ENCODE measurements at places on chromosomes 3 and 15.

DNA sequence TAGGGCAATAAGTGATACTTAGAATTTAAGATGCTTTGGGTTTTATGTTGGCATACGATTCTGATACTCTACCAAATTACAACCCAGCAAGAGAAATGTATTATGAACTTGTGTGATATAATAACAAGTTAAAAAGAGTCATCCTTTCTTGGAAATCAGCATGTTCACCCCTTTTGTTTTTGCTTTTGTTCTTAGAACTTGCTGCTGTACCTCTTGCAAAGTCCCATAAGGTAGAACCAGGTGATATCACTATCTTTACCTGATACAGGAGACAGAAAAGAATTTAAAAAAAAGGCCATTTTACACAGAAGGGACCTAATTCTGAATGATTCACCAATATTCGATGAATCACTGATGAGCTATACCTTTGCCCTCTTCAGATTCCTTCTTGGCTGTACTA is 810.4 kb downstream of the FHIT start:
- no peak for DNase-seq

DNA sequence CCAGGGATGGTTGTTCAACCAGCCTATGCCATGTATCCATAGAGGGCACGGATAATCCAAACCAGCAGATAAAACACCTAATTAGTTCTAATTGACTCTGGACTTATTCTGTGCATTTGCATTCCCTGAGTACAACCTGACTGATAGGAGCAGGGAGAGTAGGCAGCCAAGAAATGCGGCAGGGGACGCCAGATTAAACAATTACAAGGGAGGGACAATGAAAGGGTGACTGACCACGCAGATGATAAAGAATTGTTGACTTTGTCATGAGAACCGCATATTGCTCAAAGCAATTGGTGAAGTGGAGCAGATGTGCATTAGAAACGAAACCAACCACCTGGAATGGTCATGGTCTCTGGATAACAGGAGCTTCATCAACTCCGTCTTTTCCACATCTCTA is 369.1 kb upstream of the FRG2C start:
- DNase-seq = no peak

- no peak for DNase-seq
Measured at GRCh38 chr3:155387571-155387970, 94.1 kb upstream of the STRIT1 start.

DNA sequence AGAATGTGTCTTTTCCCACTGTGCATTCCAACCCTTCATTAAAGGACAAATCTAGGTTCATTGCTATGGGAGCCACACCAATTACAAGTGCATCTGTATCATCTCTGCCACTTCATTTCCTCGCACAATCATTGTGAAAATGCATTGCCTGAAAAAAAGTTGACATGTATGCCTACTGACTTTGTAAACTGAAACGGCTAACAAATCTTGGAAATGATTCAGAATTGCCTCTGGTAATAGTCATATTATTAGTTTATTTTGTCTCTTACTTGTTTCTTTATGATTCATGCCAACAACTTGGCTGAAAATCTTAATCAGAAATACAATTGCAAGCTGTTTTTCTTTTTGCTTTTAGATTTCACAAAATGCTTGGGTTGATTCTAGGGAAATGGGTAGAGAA is 497.1 kb downstream of the ZIC1 start:
- DNase-seq = no peak

- DNase-seq = no peak
Measured at GRCh38 chr3:284322-284721, 87.8 kb downstream of the CHL1 start.

DNA sequence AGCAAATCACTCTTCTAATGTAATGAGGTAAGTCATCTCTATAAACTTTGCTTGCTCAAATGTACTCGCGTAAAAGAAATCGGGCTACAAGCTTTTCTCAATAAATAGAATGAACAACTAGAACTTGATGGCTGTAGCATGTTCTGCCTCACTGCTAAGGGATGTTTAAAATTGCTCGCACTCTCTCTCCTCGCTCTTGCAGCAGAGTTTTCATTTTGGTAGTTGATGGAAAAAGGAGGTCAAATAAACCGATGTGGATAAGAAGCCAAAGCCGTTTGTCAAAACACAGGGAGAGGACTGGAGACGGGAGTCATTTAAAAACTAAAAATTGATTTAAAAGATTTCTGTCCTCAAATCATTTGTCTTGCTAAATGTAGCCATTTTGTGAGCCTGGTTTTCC is 53.3 kb downstream of the ANXA2 start:
- DNase-seq = no peak

GRCh38 chr3:98893740-98894139 is 7.8 kb downstream of the DCBLD2 start:
- no peak for DNase-seq

DNA sequence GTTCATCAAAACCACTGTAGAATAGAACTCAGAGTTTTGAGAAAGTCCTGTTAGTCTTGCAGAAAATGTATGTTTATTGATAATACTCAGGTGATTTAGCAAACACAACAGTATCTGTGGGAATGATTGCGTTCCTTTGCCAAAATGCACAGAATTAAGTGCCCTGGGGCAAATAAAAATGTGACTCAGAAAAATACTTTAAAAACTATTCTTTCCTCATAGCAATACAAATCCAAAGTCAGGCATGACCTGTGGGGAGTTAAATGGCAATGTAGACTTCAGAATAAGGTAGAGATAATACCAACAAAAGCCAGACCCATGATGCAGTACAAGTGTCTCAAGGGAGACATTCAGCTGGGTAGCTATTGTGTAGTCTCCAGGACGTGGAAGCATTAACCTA is 72.3 kb upstream of the SNTN start:
- DNase-seq = no peak

GRCh38 chr15:39265261-39265660 is 315.6 kb upstream of the THBS1 start:
- no peak for DNase-seq

DNA sequence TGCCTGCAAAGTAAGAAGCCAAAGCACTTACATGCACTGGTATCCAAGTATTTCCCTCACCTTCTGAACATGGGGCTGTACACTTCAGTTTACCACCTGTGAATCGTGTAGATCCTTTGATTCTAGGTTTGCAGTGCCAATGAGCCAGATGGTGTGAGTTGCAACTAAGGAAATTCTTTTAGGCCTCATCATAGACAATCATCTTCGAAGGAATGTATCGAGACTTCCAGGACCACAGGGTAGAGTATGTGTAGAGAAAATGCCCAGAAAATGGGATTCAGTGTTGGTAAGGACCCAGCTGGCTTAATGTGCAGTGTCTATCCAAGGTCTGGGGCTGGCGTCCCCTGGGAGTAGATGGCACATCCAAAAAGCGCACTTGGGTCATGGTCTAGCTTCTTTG is 323.2 kb upstream of the TPM1 start:
- no peak for DNase-seq

Measured in WTC11 (cell line).